ENCODE measurements at places on chromosomes 6 and 20.

- DNase-seq: peak; percentile 94
These were observed 70.2 kb downstream of the RIN2 start for GRCh38 chr20:19828232-19828631.

DNA sequence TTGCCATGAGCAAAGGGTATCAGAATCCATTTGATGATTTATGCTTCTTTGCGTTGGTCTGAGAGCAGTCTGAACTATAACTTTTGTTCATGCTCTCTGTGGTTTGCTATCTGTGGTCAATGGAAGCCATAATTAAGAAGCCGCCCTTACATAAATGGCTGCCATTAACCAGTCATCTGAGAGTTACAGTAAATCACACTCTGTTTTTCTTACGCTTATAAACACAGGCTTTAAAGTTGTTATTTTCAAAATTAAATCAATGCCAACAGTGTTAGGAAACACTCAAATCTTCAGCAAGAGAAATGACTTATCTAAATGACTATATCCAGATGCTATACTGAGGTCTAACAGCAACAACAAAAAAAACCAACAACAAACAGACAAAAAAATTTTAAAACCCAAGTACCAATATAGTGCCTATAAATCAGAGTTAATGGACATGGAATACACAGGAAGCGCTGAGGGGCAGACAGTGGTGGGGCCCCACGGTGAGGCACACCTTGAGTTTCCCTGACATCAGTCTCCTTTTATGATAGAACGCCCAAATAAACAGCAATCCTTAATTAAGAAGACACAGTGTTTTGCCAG lies 108.0 kb upstream of the C6orf118 start:
- DNase-seq: no peak

DNA sequence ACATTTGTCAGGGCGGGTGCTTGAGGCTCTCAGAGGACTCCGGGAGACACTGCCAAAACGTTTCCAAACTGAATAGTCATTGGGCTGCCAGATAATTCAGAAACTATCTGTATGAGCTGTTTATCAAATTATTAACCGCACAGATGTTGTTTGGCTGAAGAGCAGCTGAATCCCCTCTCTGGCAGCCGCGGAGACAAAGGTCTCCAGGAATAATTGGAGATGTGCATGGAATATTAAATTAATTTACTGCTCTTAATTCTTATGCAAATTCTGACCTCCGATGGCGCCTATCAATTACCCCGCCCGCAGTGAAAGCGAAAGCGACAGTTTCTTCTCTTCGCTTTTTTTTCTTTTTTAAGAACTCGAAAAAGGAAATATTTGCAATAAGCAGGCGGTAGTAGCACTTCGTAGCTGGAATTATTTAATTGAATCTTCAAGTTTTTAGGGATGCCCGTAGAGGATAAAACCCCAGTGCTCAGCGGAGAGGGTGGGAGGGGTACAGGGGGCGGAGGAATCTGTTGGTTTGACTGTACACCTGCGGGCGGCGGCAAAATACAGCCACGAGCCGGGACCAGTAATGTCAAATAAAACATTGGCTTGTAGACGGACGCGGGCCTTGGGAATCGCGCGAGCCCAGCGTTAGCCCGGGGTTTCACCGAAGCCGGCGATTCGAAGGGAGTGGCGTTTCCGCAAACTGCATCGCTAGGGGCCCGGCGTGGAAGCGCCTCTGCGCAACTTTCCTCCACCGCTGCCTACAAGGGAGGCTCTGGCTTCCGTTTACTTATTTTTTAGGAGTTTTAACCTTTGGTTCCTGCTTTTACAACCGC lies 6.2 kb downstream of the LINC00237 start:
- DNase-seq: peak; percentile 52

- DNase-seq: no peak
These were observed 21.5 kb downstream of the SYNJ2 start for GRCh38 chr6:158002951-158003853.

DNA sequence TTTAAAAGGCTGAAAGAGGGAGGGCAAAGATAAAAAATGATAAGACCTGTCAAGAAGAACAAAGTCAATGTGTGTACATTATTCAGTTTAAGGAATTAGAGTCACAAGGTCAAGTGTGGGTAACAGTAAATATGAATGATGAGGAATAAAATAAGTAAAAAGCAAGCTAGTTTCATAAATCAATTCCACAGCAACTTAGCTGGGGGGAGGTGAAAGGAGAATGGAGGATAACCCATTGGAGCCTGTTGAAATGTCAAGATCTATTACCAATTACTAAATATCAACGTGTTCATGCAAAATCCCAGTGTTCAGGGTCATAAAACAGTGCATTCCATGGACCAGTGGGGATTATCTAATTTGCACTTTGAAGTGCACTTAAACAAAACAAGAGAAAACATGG lies 242.9 kb downstream of the TBX18 start:
- DNase-seq: no peak

GRCh38 chr6:484086-484745 lies 92.7 kb downstream of the IRF4 start:
- DNase-seq: no peak
